ENCODE measurements at places on chromosomes 6 and 20. TPM values are rescaled to one million over a fixed set of nuclear protein-coding genes. Genes with fewer than 3 reads are reported as not detected.

Gene SRMS
- total RNA-seq: not detected

DNA sequence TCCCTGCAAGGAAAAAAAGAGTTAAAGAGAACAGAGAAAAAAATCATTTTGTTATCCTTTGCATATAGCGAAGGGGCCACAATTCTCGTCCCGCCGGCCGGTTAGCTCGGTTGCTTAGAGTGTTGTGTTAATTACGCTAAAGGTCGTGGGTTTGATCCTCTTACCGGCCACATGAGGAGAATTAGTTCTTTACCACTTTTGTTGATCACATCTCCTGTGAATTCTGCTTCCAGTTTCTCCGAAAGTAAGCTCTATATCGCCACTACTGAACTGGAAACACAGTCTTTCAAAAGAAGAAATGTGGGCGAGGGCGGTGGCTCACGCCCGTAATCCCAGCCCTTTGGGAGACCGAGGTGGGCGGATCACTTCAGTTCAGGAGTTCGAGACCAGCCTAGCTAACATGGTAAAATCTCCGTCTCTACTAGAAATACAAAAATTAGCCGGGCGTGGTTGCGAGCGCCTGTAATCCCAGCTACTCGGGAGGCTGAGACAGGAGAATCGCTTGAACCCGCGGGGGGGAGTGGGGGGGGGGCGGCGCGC, 13.4 kb downstream of the PRSS16 start:
- no peak for DNase-seq

Gene IP6K3
- not detected for total RNA-seq

DNA sequence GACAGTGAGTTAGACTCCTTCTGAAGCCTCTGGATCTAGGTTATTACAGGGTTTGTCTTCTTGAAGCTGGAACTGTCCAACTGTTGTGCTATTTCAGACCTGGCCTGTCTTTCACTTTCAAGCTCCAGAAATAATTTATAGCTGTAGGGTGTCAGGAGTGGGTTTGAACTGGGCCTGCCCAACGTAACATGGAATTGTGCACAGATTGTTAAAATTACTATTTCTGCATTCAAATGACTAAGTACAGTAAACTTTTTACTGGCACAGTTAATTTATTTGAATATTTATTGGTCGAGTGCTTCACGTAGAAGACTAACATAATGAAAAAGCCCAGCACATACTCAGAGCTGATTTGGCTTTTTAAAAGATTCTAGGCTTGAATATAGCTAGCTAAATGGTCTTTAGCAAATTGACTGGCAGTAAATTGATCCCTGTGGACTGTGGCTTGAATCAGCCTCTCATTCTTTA, 74.3 kb downstream of the ARID1B start:
- DNase-seq: no peak

GRCh38 chr6:1190366-1190765, 121.5 kb upstream of the FOXQ1 start:
- no peak for DNase-seq

GRCh38 chr6:43040542-43041257, 13.0 kb downstream of the CUL7 start:
- DNase-seq: no peak

- DNase-seq: no peak
Observed at GRCh38 chr6:13355043-13355945, 27.0 kb upstream of the TBC1D7 start.

- DNase-seq: no peak
Observed at GRCh38 chr6:168100803-168101589, 22.0 kb upstream of the FRMD1 start.

DNA sequence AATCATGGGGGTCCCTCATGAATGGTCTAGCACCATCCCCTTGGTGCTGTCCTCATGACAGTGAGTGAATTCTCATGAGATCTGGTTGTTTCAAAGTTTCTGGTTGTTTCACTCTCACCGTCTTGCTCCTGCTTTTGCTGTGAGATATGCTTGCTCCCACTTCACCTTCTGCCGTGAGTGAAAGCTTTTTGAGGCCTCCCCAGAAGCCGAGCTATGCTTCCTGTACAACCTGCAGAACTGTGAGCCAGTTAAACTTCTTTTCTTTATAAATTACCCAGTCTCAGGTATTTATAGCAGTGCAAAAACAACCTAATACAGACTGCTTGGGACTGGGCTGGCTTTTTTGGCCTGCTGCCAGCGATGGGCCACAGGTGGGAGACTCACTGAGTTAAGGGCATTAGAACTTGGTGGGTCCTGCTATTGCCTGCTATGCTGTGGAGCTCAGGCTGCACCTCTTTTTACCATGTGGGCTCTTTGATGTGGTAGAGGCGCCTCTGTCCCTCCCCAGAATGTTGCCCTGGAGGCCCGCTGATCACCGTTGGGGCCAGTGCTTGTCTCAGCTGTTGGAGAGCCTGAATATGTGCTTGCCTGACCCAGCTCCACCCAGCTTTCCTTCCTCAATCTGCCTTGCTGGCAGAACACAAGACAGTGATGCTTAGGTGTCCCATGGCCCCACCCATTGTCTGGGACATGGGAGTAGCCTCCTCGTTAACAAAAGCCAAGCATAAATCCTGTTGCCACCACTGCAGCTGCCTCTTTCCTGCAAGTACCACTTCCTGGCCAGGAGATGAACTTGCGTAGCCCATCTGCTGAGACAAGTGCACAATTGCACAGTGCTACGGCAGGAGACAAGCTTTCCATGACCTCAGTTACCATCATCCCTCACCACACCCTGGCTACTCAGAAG, 47.1 kb downstream of the IGF2R start:
- DNase-seq: no peak

DNA sequence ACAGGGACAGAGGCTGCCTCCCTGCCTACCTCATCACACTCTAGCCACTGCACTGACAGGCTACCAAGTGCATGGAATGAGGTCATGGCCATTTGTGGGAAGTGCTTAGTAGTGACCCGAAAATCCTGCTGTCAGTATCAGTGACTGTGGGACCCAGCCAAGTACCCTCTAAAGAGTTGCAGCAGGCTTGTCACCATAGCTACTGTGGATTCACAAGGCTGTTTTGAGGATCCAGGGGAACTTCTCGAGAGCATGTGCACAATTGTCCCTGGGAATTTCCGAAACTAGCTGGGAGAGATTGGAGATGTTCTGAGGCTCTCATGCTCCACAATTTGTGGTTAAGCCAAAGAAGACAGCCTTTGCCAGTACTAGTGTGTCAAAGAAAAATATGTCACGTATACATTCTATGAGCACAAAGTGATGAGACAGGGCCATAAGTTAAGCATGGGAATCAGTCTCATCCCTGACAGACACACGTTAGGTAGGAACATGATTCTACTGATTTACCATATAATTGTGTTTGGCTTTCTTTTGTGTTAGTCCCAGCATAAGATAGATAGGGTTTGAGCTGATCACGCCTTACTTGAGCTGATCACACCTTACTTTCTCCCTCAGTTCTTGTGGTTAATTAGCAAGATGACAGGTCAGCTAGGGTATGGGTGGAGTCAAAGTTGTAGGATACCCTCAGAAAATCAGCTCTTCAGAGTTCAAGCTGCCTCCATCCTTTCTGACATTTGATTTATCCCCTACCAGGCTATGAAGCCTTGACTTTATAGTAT, 42.6 kb upstream of the TMEM170B start:
- DNase-seq: no peak

- DNase-seq: no peak
Observed at GRCh38 chr20:44009679-44009992, 95.0 kb downstream of the TOX2 start.

GRCh38 chr6:155646443-155646842, 190.8 kb upstream of the NOX3 start:
- DNase-seq: no peak

Gene ADGRG6
- 73.8 TPM for total RNA-seq

Data from NCI-H460 (cell line).